ENCODE measurements at places on chromosomes 4 and X.
A peak's percentile ranks its signal among the peaks of the same experiment; 100 is the strongest.

GRCh38 chr4:181685911-181686310 lies 557.3 kb upstream of the TENM3 start:
- no peak for DNase-seq

GRCh38 chr4:165737309-165737972 lies 135.6 kb upstream of the TLL1 start:
- no peak for DNase-seq

DNA sequence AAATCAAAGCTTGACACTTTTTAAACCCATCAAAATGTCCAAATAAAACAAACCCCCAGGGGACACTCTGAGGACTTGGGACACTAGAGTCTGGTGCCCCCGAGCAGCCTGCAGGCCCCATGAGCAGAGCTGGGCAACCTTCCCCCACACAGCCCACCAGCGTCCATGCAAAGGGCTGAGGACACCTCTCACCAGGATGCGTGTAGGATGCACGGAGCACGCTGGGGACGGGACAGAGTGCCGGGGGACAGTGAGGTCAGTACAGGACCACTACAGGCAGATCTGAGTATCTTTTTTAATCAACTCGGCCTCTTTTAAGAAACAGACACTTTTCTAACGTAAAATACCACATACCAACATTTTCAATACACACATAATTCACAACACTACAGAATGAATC lies 6.9 kb downstream of the GAK start:
- DNase-seq: peak; percentile 11

DNA sequence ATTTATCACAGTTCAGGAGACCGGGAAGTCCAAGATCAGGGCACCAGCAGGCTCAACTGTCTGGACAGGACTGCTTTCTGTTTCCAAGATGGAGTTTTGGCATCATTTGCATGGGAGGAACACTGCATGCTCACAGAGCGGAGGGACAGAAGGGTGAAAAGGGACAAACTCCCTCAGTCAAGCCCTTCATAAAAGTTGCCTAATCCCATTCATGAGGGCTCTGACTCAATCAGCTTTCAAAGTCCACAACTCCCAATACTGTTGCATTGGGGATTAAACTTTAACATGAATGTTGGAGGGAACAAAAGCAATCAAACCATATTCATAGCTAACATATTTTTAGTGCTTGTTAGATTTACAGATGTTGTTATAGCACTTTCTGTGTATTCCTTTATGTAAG lies 158.9 kb upstream of the MAD2L1 start:
- no peak for DNase-seq

- DNase-seq: peak; percentile 61
These were observed at the start of gene MID2 for GRCh38 chrX:107825698-107826237. Gene MID2 (plus strand): TSS chrX:107825866. CDS start chrX:107826427, 561 bp downstream.

DNA sequence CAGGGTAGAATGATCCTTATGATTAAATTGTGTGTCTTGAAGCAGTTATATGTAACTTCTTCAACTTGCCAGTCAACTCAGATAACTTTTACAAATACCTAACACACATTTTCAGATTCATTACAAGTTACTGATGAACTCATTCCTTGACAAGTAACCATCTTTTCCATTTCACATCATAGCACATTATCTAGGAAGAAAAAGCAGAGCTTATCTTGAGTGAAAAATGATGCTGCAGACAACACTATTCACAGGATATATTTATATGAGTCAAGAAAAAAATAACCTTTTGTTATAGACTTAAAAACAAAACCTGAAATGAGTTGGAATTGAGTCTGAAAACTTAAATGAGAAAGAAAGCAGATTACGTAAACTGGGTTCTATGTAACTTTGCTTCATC lies 68.9 kb downstream of the LEF1 start:
- DNase-seq: no peak

- no peak for DNase-seq
These were observed 106.9 kb downstream of the SMIM20 start for GRCh38 chr4:26020881-26021280.
